ENCODE measurements at places on chromosomes 16 and 17.

- no peak for DNase-seq
Measured at GRCh38 chr17:1120596-1121441, 59.0 kb downstream of the ABR start.

- DNase-seq = no peak
Measured at GRCh38 chr16:11389083-11389482, 43.8 kb downstream of the RMI2 start.

DNA sequence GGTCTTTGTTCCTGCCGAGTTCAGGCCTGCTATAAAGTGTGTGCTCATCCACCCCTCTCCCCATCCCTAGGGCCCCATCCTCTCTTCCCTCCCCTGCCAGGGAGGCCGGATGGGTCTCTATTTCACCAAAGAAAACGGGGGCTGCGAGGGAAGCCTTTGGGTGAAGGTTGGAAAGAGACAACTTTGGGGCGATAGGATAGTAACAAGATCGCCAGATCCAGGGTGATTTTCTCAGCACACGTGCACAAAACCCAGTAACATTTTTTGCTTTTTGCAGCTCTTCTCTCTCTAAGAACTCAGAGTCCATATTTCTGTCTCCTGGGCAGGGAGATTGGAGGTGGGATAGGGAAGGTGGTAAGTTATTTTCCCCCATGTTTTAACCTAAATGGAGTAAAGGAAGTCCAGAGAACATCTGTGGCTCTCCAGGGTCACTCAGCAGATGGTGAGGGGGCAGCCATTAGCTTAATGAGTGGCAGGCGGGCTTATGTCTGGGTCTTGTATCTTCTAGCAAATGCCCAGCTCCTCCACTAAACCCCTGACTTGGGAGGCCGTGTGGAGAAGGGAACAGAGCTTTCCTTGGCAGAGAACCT is 6.9 kb downstream of the CCR7 start:
- no peak for DNase-seq

GRCh38 chr16:3431779-3432219 is 11.5 kb downstream of the ZNF597 start:
- peak; percentile 54 for DNase-seq

DNA sequence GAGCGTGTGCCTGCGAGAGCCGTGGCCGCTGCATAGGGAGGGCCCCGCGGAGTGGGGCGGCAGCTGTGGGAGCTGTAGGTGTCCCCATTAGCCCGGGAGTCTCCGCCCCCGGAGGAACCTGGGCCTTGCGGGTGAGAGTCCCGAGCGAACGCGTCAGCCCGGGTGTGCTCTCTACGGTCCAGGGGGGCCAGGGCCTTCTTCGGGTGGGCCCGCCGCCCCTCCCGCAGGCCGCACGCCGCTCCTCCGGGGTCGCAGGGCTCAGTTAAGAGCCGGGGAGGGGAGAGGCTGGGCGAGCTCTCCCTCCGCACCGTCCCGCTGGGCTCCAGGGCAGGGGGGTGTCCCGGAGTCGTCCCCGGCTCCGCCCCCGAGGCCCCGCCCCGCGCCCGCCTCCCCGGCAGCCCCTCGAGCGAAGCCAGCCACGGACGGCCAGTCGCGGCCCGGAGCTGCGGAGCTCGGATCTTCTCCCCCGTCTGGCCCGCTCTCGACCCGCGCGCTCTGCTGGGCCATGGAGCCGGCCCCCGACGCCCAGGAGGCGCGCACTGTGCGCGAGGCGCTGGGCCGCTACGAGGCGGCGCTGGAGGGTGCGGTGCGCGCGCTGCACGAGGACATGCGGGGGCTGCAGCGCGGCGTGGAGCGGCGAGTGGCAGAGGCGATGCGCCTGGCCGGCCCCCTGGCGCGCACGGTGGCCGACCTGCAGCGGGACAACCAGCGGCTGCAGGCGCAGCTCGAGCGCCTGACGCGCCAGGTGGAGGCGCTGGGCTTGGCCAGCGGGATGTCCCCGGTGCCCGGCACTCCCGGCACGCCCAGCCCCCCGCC is at the start of gene SMTNL2:
Gene SMTNL2, plus strand, starts transcription at position 429 of the 816 bp plus-strand sequence. Its CDS starts 77 bp downstream, at position 506.
- DNase-seq = no peak

GRCh38 chr17:35192708-35193107 is 1.5 kb downstream of the SLC35G3 start:
- DNase-seq = no peak

DNA sequence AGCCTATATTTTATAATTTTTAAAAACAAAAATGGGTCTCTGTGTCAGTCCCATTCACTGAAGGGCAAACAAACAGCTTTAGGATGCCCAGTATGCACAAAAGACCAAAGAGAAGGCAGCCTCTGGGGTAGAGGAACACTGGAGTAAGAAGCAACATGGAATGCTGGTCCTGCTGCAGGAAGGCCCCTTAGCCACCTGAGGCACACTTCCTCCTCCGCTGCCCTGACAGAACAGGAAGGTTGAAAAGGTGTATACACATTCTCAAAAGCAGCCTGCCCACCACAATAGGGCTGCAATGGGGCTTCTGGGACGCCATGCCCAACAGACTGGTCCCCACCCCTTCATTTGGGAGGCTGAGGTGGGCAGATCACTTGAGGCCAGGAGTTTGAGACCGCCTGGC is 19.5 kb downstream of the TOM1L2 start:
- DNase-seq = no peak

Data from stimulated activated CD4-positive, alpha-beta T cell treated with anti-CD3 and anti-CD28 coated beads, Interleukin-2, amount 100 ng/mL, for 48 hours (primary cell).